Left lung (tissue), 14 donors: ENCODE measurements at places on chromosomes 11 and 22. TPM values are rescaled to one million over a fixed set of nuclear protein-coding genes. Genes with fewer than 3 reads are reported as not detected.

The APOA5 gene
- total RNA-seq: not detected

The CNTF gene
- total RNA-seq: 0.47 TPM

The LMO2 gene
- 27.8 TPM for total RNA-seq

DNA sequence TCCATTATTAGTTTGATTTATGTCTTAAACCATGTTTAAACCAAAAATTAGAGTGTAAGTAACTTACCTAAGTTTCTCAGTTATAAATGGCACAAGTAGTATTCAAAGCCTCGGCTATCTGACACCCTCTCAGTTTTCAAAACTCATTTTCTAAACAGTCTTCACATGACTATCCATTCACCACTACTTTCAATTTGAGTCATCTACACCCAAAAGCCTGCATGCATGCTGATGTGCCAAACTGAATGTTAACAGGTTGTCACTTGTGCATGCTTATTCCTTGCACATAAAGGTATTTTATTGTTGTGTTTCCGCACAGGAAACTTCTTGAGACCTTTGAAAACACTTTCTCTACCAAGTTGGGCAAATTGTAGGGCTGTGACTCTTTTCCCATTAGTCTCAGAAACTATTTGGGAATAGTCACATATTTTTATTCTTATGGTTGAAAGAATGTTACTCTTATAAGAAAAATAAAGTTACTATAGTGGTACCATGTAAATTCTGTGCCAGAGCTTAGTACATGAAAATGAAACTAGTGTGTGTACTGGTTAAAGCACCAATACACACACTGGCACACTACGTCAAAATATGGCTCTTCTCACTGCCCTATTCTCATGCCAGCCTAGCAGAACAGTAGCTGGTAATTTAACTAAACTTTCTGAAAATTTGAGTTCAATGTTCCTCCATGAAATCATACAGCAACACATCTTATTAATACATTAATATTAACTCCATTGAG is 2.2 kb upstream of the OR51E2 start:
- no peak for DNase-seq

- no peak for DNase-seq
These were observed 833 bp downstream of the NHERF4 start for GRCh38 chr11:119185981-119186634.

GRCh38 chr11:70161043-70161625 is 42.0 kb upstream of the FADD start:
- no peak for DNase-seq

- DNase-seq: no peak
These were observed 352.9 kb downstream of the TENM4 start for GRCh38 chr11:79087961-79088318.
